ENCODE measurements at places on chromosomes 5 and 9. TPM values are rescaled to one million over a fixed set of nuclear protein-coding genes. Genes with fewer than 3 reads are reported as not detected.

Gene CORO2A
- total RNA-seq, result 10.3 TPM

Gene GABRA6
- total RNA-seq, result not detected

Gene SPINK6
- total RNA-seq, result not detected

Gene UNC5A
- not detected for total RNA-seq

DNA sequence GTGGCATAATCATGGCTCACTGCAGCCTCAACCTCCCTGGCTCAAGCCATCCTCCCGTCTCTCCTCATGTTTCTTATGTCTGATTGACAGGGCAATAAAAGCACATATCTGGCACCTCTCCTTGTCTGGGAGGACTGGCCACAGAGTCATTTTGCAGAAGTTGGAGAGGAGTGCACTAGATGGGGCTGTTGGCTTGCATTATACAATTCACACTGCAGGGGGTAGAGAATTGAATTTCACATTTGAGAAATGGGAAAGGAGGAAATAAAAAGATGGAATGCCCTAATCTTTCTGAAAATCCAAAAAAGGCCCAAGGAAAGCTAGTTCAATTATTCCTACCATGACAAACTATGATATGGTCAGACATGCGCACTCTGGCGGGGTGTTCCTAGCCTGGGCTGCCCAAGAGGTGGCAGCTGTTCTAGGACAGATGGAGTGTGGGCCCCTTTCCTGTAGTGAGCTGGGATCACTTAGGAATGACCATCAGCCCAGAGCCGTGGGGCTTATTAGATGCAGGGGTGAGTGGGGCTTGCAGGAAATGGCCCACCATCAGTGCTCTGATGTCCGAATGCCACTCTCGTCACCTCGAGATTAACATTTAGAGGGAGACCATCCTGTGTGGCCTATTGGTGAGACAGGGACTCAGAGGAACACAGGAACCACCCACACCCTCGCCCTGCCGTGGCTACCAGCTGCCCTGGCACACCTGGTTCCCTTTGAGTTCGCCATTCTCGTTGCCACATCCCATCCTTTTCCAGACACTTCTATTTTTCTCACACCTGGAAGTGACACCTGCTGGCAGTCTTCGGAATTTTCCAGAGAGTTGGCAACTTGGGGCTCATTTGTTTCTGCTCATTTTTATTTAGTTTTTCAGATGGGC, 21.8 kb upstream of the ANKRD18A start:
- no peaks in the 10 kb centered on the region for H3K36me3 ChIP-seq
- no peak overlapping the region for H3K27ac ChIP-seq
- no peak overlapping the region for H3K4me3 ChIP-seq
- H3K4me1 ChIP-seq, result no peaks in the 10 kb centered on the region
- H3K27me3 ChIP-seq, result peaks cover 8% of the 10 kb centered on the region

- no peak overlapping the region for H3K27ac ChIP-seq
- no peaks in the 10 kb centered on the region for H3K36me3 ChIP-seq
- H3K27me3 ChIP-seq, result no peaks in the 10 kb centered on the region
- no peaks in the 10 kb centered on the region for H3K4me1 ChIP-seq
These were observed 50.8 kb downstream of the ALDH7A1 start for GRCh38 chr5:126544087-126544740.

- H3K4me3 ChIP-seq, result no peak overlapping the region
- peaks cover 36% of the 10 kb centered on the region for H3K27me3 ChIP-seq
- no peak for DNase-seq
- no peak overlapping the region for H3K27ac ChIP-seq
These were observed 190.0 kb upstream of the S1PR3 start for GRCh38 chr9:88801214-88801796.

- no peak within 1 kb of the TSS for H3K27ac ChIP-seq
- H3K4me3 ChIP-seq, result peak within 1 kb of the TSS; percentile 10
- H3K4me1 ChIP-seq, result peaks cover 53% of the 10 kb centered on the region
- peaks cover 77% of the 10 kb centered on the region for H3K27me3 ChIP-seq
- peak; percentile 59 for DNase-seq
These were observed at the start of gene DMRT2 for GRCh38 chr9:1050125-1050895. Gene DMRT2, plus strand, starts transcription at chr9:1050357. Its CDS starts 1,257 bp downstream, at chr9:1051614.

GRCh38 chr5:172869691-172870090, 35.6 kb downstream of the ERGIC1 start:
- peaks cover 23% of the 10 kb centered on the region for H3K4me1 ChIP-seq
- no peaks in the 10 kb centered on the region for H3K27me3 ChIP-seq
- H3K36me3 ChIP-seq, result no peaks in the 10 kb centered on the region
- H3K27ac ChIP-seq, result no peak overlapping the region
- H3K4me3 ChIP-seq, result no peak overlapping the region
- no peak for DNase-seq

DNA sequence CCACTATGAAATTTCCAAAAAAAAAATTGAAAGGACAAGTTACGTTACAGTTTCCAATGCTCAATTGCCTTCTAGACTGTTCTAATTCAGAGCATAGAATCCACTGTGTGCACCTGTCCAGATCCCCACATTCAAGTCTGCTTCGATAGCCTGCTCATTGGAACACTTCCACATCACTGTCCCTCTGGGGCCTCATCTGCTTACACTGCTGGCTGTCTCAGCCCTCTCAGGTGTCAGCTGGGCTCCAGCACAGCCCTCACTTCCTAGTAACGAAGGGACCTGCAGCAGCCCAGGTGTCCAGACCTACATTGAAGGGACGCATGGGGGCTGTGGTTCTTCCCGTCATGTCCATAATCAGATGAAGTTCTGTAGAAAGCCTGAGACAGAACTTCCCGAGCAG, 94.3 kb upstream of the EMB start:
- no peak for DNase-seq
- peaks cover 3% of the 10 kb centered on the region for H3K4me1 ChIP-seq
- H3K27me3 ChIP-seq, result no peaks in the 10 kb centered on the region

Data from activated CD4-positive, alpha-beta T cell treated with anti-CD3 and anti-CD28 coated beads for 36 hours (primary cell).